Endothelial cell (in vitro differentiated cells): ENCODE measurements at places on chromosomes 11 and 22. TPM values are rescaled to one million over a fixed set of nuclear protein-coding genes. Genes with fewer than 3 reads are reported as not detected.

- no peak for DNase-seq
These were observed 65.2 kb downstream of the DSCAML1 start for GRCh38 chr11:117731722-117732290.

DNA sequence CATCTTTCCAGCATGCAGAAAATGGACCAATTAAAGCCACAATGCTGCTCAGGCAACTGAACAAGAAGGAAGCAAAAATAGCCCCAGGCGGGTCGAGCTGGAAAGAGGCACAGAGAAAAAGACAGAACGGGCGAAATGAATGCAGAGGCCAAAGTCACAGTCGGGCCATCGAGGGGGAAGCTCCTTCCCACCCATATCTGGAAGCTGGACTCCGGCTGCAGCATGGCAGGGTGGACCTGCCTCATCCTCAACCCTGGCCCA lies 58.6 kb upstream of the PRDM11 start:
- no peak for DNase-seq

- DNase-seq = no peak
These were observed 20.6 kb downstream of the PHF21A start for GRCh38 chr11:46100670-46101069.

GRCh38 chr22:47073075-47073474 lies 310.6 kb downstream of the TBC1D22A start:
- no peak for DNase-seq

DNA sequence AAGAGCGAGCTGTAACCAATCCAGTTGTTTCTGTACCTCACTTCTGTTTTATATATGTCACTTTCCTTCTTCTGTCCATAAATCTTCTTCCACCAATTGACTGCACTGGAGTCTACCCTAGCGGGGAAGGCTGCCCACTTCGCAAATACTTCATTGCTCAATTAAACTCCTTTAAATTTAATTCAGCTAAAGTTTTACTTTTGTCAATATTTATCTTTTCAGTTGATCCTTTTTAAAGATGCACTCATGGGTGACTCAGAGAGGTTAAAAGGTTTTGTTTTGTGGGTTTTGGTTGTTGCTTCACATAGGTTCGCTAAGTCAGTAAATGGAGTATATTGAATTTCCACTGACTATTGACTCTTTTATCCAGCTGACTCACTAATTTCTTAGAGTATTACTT lies 597.2 kb downstream of the DLG2 start:
- DNase-seq = no peak

- no peak for DNase-seq
These were observed 88.1 kb downstream of the RRAS2 start for GRCh38 chr11:14270690-14271542.

GRCh38 chr11:93031386-93031785 lies 61.9 kb downstream of the MTNR1B start:
- no peak for DNase-seq

- no peak for DNase-seq
These were observed 12.4 kb downstream of the UCP2 start for GRCh38 chr11:73969991-73970800.

DNA sequence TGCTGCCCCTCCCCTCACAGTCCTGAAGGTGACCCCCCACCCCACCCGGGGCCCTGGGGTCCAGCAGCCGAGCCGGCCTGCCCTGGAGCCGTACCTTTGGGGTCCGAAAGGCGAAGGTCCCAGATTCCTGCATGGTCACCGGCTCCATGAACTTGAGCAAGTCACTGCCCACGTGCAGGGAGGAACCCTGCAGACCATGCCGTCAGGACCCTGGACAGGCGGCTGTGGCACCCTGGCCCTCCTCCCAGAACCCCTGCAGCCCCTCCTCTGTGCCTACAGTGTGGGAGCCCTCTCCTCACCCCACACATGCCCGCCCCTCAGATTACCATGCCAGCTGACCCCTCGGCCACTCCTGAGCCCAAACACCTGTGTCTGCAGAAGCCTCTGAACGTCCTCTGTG lies 14.3 kb upstream of the MAPK11 start:
- no peak for DNase-seq

GRCh38 chr22:36211237-36211861 lies 9.7 kb upstream of the APOL4 start:
- DNase-seq = no peak

DNA sequence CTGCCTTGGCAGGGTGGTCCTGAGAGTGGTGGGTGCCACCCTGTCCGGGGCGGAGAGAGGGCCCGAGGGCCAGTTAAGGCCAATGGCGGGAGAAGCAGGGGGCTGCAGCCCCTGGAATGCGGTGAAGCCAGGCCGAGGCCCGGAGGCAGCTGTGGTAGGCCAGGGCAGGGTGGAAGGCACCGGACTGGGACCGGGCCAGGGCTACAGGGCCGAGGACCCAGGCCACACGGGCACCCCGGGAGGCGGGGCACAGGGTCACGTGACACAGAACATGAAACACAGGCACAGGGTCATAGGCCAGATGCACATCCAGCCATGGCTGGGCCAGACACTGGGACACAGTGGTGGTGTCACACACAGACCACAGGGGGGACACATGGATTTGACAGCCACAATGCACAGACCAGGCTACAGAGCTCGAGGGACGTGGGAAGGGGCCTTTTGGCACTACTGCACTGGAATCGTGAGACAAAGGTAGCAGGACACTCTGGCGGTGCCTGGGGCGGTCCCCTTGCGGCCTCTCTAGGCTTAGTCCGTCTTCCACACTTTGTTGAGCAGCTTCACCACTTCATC lies 2.8 kb downstream of the SLC25A1 start:
- no peak for DNase-seq

NDUFA6 gene
- total RNA-seq = 54.9 TPM

APOBEC3G gene
- total RNA-seq = 9.0 TPM

OR56A1 gene
- 0.03 TPM for total RNA-seq

TNNT3 gene
- total RNA-seq = not detected
